ENCODE measurements at places on chromosomes 1 and 21. TPM values are rescaled to one million over a fixed set of nuclear protein-coding genes. Genes with fewer than 3 reads are reported as not detected.

KRTAP12-2 gene
- not detected for total RNA-seq

- DNase-seq = no peak
Measured at GRCh38 chr21:43206231-43207042, 37.6 kb downstream of the CRYAA start.

LINGO4 gene
- not detected for total RNA-seq

DNA sequence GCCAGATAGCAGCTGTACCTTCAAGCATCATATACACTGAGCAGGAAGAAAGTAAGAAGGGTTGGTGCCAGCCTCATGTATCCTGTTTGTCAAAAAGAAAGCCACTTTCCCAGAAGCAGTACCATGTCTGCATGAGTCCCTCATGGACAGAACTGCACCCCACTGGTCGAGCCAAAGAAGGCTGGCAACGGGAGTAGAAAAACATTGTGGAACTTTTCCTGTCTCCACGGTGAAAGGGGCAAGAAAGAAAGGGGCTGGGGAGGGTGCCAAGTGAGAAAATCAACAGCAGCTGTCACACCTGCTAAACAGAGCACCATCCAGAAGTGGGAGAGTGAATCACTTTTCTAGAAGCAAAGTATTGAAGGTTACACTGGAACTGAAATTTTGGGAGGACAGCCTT lies 621.7 kb downstream of the LMO4 start:
- no peak for DNase-seq

- no peak for DNase-seq
Measured at GRCh38 chr1:1199961-1200875, 6.2 kb downstream of the TNFRSF18 start.

DNA sequence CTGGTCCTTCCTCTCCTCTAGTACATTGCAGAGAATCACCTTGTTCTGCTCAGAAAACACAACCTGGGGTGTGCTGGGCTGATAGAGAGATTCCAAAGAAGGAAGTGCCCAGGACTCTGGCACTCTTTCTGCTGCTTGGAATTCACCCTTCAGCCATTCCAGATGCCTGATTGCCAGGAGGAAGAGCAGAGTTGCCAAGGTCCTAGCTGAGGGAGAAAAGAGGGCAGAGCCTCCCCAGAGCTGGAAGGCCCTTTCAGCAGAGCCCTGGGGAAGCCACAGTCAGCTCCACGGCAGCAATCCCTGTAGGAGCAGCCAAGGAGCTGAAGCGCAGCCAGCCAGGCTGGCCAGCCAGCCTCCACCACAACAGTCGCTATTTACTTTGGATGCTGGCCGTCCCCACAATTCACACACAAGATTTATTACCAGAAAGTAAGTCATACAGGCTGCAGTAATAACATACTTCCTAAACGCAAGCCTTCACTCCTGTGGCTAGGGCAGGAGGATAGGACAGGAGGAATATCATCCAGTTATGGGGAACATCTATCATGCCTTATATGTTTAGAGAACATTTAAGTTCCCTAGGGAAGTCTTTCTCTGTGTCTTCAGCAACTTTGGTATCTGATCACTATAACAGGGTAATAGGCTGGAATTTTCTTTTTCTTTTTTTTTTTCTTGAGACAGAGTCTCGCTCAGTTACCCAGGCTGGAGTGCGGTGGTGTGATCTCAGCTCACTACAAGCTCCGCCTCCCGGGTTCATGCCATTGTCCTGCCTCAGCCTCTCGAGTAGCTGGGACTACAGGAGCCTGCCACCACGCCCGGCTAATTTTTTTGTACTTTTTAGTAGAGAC lies 36.6 kb upstream of the SLC44A3 start:
- peak; percentile 98 for DNase-seq

- peak; percentile 91 for DNase-seq
Measured at GRCh38 chr1:85344256-85344694, 67.8 kb upstream of the BCL10 start.

DNA sequence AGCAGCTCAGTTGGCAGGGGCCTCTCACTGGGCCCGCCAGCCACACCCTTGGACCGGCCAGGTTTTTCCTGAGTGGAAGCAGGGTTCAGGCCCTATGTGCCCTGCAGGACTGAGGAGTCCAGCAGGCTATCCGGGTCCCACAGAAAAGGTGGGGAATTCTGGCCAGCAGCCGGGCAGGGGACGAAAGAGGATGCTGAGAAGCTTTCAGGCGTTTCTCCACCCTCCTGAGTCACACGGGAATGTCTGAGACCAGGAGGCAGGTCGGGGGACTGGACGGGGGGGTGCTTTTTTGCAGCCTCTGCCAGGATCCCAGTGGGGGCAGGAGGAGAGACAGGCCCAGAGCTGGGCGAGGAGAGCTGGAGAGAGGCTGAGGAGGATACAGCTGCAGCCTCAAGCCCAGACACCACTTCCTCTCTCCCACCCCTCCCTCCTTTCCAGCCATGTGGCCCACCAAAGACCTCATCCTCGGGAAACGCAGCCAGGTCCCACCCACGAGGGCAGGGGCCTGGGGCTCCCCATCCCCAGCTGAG lies 105.4 kb downstream of the SPSB1 start:
- DNase-seq = peak; percentile 39

- DNase-seq = no peak
Measured at GRCh38 chr1:199868777-199869176, 158.7 kb upstream of the NR5A2 start.

DNA sequence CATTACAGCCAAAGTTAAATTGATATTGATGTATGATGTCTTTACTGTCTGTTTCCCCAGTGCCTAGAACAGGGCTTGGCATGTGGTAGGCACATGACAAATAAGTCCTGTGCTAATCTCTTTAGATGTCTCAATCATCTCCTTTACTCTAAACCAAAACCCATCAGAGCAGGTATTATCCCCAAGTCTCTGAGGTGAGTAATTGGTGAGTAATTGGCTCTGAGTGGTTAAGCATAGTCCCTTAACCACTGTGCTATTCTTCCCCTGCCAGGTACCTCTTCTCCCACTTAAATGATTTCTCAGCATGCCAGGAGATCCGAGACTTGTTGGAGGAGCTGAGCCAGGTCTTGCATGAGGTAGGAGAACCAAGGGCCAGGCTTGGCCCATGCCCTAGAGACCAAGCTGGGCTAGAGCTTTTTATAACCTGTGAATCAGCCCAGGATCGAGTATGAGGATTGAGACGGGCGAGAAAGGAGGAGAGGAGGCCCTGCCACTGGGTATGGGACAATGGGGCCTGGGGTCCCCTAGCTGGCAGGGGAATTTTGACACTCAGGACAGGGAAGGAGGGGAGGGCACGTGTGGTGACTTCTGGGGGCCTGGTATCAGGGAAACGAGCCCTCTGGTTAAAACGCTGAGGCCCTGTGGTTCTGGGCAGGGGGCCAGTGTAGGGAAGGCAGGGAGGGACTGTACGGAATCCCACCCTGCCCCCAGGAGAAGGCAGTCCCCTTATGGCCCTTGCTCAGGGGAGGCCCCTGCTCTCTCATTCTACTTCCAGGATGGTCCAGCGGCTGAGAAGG lies 4.5 kb downstream of the CNKSR1 start:
- DNase-seq = peak; percentile 32

- peak; percentile 59 for DNase-seq
Measured at GRCh38 chr1:248807067-248807737, 18.5 kb downstream of the SH3BP5L start.

PPP1R12B gene
- 8.4 TPM for total RNA-seq

DNA sequence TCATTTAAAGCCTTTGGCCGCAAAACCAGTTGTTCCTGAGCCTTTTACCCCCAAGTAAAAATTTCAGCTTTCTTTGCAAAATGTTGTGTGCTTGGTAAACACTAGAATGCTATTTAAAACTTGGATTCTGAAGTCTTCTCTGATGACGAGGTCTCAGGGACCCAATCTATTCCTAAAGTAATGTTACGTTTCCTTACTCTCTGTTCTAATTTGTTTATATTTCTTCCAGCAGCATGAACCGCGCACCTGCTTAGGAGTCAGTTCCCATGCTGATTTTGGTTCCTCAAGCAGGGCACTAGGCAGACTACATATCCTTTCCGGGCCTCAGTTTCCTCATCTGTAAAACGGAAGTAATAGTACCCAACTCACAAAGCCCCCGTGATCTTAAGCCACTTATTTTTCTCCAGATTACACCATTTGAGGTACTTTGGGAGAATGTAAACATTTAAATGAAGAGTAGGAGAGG lies 969 bp upstream of the ALDH4A1 start:
- no peak for DNase-seq

GRCh38 chr1:71273334-71273733 lies 192.5 kb upstream of the ZRANB2 start:
- no peak for DNase-seq

DNA sequence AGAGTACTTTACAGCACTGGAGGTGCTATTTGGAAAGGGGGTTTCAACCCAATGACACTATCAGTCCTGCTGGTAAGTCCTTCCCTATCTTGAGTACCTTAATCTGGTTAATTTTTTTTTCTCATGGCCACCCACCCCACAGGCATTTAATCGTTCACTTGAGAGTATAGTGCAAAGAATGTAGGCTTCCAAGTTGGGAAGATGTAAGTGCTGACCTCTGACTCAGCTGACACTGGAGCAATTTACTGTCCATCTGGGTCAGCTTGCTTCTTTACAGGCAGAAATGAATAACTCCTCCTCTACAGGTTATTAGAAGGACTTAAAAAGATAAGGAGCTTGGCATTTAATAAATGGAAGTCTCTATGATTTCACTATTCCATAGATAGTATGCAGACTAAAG lies 89.6 kb downstream of the AK5 start:
- peak; percentile 36 for DNase-seq

VCAM1 gene
- total RNA-seq = 81.5 TPM

DNA sequence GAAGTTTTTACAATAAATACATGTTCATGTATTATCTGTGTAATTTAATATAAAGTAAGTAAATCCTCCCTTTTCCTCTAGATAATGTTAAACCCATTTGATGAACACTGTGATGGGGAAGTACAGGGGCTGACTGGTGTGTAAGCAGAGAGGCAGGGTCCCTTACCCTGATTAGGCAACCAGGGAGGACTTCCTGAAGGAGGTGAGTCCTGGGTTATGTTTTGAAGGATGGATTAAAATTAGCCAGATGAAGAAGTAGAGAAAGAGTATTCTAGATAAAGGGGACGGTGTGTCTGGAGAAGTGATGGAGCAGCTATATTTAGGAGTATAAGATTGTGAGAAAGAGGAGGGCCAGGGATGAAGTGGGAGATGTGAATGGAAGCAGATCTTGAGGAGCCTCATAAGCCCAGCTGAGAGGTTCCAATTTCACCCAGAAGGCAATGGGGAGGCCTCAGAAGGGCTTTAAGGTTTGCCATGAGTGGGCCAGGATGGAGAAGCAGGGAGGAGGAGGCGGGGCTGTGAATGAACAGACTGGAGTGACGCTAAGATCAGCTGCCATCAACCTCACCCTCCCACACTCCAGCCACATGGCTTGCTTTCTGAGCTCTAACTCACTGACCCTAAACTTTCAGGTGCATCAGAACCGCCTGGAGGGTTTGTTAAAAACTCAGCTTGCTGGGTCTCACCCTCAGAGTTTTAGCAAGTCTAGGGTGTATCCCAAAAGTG lies 30.9 kb upstream of the ID3 start:
- no peak for DNase-seq

DNA sequence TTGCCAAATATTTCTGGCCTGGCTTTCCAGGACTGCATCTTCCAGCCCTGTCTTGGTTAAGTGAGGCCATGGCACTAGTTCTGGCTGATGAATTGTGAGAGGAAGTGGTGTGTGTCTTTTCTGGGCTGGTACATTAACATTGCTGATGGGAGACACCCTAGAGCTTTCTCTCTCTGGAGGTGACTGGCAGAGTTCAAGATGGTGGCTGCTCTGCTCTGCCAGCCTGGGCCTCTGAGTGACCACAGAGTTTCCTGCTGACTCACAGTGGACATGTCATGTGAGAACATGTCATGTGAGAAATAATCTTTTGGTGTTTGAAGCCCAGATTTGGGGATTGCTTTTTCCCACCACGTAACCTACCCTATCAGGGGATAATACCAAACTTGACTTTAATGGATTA lies 218.0 kb upstream of the KIAA0040 start:
- peak; percentile 12 for DNase-seq

DNA sequence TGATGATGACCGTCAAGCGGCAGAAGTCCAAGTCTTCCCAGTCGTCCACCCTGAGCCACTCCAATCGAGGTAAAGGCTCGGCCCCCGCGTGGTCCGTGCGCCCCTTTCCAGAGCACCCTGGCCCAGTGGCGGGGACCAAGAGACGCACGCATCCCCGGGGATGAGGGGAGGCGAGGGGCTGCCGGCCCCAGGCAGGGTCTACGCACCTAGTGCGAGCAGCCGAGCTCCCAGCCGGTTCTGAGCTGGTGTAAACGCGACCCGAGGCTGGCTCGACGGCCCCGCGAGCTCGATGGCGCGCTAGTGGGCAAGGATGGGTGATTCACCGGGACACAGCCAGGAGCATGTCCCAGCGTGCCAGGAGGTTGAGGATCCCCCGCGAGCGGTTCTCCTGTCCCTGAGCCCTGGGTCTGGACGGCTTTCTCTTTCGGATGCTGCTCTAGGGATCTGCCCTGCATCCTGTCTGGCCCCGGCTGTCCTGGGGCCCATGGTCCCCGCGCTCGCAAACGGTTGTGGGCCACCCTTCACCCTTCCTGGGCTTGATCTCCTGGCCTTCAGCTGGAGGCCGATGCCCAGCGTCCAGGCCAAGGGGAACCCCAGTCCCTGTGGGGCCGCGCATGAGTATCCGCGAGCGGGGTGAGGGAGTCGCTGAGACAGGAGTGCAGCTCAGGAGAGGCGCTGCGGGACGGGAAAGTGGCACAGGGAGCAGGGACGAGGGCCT lies 689 bp downstream of the PKP1 start:
- DNase-seq = no peak

- DNase-seq = peak; percentile 76
Measured at GRCh38 chr21:38505654-38506523, 7.6 kb upstream of the ERG start.

Measured in Daoy (cell line).